ENCODE measurements at places on chromosomes 3 and 15.

GRCh38 chr3:71924721-71925120 lies 139.8 kb upstream of the PROK2 start:
- no peak for DNase-seq

DNA sequence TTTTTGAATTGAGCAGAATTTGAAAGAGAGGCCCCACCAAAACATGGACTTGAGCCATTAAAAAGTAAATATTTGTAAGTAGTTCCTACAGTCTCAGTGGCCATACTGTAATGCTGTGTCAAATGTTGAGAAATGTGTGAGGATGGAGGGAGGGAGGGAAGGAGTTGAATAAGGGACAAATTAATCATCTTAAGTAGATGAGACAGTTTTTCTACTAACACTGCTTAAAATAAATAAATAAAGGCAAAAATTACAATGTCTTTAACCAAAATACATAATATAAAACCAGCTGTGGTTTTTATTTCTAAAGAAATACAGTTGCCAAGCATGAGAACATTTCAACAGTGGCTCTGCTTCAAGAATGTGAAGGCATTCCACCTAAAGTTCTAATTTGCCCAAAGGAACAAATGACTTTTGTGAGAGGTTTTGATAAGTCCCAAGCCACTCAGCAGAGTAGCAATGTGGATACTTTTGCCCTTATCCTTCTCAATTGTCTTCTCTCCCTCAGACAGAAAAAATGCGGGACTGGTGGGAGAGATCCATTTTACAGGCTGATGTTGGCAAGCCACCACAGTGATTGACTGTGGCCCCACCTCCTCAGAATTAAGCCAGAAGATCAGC lies 427.0 kb upstream of the RARB start:
- DNase-seq, result no peak

GRCh38 chr3:36403661-36404060 lies 23.4 kb downstream of the STAC start:
- no peak for DNase-seq

- no peak for DNase-seq
Observed at GRCh38 chr3:128804017-128804810, 75.2 kb upstream of the ACAD9 start.

- DNase-seq, result no peak
Observed at GRCh38 chr3:31819441-31819840, 161.6 kb downstream of the OSBPL10 start.

- no peak for DNase-seq
Observed at GRCh38 chr15:47663101-47663500, 54.2 kb upstream of the SEMA6D start.

- no peak for DNase-seq
Observed at GRCh38 chr3:140342668-140343067, 335.2 kb upstream of the TRIM42 start.

DNA sequence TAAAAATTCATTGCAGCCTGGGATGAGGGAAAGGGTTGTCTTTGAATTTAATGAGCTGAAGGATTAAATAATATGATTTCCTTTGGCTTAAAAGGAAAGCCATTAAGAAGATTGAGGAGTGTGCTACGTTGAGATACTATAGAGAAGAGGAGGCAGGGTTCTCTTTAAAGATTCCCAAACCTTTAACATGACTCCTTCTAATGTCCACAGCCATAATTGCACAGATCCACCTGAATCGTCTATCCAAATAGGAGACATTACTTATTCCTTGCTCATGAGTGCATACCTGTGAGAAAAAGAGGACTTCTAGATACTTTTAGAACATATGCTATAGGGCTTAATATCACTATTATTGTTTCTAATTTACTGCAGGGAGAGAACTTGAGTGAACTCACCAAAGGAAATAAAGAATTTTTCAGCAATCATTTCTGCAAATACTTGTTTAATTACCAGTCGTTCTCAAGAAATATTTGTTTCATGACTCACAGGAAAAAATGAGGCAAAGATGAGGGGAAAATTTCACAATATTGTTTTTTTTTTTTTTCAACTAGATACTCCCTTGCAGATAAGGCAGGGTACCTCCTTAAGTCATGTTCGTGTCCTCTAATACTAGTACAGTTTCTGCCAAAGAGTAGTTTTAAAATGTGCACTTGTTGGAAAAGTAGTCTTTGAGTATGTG lies 8.9 kb upstream of the SUCNR1 start:
- no peak for DNase-seq

Data from cerebellum (tissue), 4 donors.